ENCODE measurements at places on chromosomes 6 and 20.

- DNase-seq: no peak
Observed at GRCh38 chr6:11685481-11686093, 93.0 kb downstream of the ADTRP start.

DNA sequence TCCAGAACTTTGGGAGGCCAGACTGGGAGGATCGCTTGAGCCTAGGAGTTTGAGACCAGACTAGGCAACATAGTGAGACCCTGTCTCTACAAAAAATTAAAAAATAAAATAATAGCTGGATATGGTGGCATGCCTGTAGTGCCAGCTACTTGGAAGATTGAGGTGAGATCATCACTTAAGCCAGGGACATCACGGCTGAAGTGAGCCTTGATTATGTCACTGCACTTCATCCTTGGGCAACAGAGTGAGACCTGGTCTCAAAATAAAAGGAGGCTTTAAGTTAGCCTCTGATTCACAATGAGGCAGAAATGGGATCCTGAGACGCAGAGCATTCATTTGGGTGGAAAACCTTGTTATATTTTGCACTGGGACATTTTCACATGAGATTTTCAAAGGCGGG lies 57.0 kb downstream of the TULP4 start:
- no peak for DNase-seq

DNA sequence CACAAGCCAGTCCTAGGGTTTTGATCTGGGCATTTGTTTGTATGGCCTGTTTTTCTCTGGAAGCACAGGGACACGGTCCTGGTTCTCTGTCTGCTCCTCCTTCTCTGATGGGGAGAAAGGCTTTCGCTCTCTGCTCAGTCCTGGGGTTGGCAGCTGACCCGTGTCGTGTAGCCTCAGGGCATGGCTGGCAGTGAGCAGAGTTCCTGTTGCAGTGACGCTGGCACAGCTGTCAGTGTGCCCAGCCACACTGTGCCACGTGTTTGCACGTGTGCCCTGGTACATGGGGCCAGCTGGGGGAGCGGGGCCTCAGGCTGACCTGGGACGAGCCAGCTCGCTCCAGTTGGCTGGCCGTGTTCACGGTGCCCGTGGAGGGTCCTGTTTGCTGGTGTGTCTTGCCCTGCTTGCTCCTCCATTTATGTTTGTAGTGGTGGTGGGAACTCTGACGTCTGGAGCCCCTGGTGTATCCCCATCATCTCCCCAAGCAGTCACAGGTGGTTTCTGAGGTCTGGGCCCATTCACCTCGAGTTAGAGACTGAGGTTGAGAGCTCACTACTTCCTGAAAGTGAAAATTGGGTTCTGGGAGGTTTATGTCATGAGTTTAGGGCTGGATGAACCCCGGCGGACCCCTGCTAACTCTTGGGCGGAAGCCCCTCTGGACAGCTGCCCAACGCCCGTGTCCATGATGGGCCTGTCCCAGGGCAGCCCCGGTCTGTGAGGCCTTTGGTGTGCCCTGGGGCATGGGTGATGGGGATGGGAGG lies 10.2 kb upstream of the DNAJC5 start:
- no peak for DNase-seq

DNA sequence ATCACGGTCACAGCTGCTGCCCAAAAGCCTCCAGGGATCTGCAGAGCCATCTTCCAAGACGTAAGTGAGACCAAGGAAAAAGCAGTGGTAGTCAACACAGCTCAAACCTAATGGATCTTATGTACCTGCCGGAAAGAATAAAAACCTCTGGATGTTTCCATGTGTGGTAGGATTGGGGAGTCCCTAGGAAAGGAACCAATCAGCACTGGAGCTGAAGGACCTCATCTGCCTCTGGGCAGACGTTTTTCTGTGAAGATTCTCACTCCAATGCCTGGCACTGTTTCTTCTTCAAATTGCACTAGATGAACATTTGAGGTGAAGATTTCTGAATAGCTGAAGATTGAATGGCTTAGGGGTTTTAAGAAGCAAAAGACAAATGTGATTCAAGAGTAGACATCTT lies at the start of gene HLA-DQB2:
Gene HLA-DQB2, minus strand, starts transcription at position 112 of the 400 bp plus-strand sequence. Its CDS starts 62 bp downstream, at position 50.
- no peak for DNase-seq

DNA sequence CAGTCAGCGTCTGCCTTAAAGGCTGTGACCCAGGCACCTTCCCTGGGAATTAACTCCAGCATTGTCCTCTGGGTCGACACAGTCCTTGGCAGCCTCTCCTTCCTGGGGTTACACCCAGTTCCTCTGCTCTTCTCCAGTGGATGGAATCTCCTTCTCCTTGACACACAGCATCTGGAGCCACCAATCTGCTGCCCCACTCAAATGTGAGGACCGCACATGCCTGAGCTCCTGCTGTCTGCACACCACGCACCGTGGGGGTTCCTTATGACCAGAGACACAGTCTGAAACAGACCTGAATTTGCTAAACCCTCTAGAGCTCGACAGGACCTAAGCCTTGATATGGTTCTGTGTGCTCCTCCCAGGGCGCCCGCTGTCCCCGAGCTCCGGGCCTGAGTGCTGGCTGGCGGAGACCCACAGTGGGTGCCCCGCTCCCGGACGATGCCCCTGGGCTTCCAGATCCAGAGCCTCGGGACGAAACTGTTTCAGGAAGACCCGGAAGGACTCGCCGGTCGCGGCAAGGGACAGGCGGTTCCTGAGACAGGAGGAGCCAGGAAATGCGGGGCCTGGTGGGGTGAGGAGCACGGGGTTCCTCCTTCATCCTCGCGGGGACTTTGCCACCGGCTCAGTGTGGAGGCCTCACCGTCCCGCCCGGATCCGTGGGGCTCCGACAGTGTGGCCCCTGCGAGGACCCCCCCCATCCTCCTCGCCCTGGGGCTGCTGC lies 2.5 kb upstream of the RAET1G start:
- DNase-seq: no peak
